Choroid plexus epithelial cell (primary cell): ENCODE measurements at places on chromosomes 4 and X.

GRCh38 chrX:26146024-26146423 is 7.9 kb downstream of the MAGEB18 start:
- DNase-seq = no peak

DNA sequence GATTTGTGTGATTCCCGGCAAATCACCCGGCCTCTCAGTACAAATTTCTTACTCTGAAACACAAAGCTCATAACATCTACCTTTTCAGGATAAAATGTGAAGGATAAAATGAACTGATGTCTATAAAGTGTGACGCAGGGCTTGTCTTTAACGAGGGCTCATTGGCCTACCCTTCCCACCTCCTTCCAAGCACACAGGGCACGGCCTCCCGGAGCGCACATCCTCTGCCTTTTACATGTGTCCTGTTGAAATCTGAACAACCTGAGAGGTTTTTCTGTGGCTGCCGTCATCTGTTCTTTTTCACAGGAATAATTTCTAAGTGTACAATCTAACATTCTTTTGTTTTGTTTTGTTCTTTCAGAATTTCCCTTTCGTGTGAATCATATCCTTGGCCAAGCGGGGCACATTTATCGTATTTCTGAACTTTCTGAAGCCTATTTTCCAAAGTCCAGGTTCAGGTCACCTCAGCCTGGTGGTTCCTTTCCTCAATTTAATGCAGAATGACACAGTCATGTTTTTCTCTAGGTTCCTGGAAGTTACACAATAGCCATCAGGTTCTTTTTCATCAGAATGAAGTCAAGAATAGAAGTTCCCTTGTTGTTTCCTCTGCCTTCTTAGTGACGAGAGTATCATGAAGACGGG is 53.1 kb upstream of the SPRY1 start:
- peak; percentile 32 for DNase-seq

- no peak for DNase-seq
Measured at GRCh38 chr4:172692701-172693100, 475.9 kb upstream of the GALNT7 start.

DNA sequence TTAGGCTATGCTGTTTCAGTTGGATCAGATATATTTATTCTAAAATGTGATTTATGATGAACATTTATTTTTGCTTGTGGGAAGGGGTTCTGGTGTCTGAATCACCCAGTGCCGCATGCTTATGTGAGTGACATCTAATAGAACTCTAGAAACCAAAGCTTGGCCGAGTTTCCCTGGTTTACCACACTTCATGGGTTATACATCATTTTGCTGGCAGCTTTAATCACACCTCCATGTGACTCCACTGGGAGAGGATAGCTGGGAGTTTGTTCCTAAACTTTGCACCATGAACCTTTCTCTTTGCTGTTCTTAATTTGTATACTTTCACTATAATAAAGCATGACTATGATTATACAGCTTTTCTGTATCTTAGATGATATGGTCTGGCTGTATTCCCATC is 382.9 kb downstream of the INPP4B start:
- no peak for DNase-seq

DNA sequence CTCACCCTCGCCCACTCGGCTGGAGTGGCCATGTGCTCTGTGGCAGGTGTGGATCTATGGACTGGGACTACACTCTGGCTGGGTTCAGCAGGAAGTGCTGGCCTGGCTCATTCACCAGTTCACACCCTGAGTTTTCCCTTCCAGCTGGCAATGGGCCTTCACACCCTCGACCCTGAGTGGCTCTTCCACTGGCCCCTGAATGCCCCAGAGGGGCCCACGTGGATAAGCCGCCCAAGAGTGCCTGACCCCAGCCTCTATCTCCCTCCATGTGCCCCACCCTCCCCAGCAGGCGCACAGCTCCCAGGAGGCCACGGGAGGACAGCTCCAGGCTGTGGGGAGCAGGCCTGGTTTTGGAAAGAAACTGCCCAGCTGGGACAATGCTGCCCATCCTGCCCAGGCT is 234.1 kb downstream of the AFAP1 start:
- DNase-seq = no peak

DNA sequence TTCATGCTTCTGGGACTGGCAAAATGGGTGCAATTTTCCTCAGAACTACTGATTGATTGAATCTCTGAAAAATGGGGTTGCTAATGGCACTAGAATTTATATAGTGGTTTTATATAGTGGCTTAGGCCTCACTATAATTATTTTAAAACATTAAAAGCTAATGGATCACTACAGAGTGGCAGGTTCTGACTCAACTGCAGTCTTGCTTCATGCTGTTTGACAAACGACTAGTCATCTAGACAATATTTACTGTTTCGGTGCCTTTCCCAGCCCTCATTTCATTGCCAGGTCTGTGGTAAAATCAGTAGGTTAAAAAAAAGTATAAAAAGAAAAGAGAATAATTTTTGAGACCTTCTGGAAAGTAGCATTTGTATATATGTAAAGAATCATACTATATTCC is 352.8 kb upstream of the ATOH1 start:
- no peak for DNase-seq

GRCh38 chrX:140710710-140711109 is 1.2 kb downstream of the LINC00632 start:
- DNase-seq = no peak
